Activated CD4-positive, alpha-beta memory T cell treated with anti-CD3 and anti-CD28 coated beads for 36 hours (primary cell): ENCODE measurements at places on chromosomes 11 and 22. TPM values are rescaled to one million over a fixed set of nuclear protein-coding genes. Genes with fewer than 3 reads are reported as not detected.

Gene ZNF280A
- not detected for total RNA-seq

Gene ALDH3B2
- not detected for total RNA-seq

Gene GGTLC2
- not detected for total RNA-seq

Gene KRTAP5-10
- not detected for total RNA-seq

Gene DDTL
- 1.4 TPM for total RNA-seq
